ENCODE measurements at places on chromosomes 6 and 20.
A peak's percentile ranks its signal among the peaks of the same experiment; 100 is the strongest.

DNA sequence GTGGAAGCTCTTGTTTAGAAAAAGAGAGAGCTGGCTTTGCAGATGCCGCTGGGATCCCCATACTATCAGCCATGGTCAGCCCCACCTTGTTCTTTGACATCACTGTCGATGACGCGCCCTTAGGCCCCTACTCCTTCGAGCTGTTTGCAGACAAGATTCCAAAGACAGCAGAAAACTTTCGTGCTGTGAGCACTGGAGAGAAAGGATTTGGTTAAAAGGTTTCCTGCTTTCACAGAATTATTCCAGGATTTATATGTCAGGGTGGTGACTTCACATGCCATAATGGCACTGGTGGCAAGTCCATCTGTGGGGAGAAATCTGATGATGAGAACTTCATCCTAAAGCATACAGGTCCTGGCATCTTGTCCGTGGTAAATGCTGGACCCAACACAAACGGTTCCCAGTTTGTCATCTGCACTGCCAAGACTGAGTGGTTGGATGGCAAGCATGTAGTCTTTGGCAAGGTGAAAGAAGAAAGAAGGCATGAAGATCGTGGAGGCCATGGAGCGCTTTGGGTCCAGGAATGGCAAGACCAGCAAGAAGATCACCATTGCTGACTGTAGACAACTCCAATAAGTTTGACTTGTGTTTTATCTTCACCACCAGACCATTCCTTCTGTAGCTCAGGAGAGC lies 2.4 kb upstream of the BLCAP start:
- DNase-seq: no peak

GRCh38 chr20:58705208-58705926 lies 12.8 kb downstream of the NPEPL1 start:
- no peak for DNase-seq

- DNase-seq: no peak
These were observed 33.8 kb upstream of the ZFAND3 start for GRCh38 chr6:37785663-37786270.

GRCh38 chr20:59835448-59836395 lies 97.7 kb downstream of the SYCP2 start:
- peak; percentile 93 for DNase-seq

- no peak for DNase-seq
These were observed 425.5 kb downstream of the CBLN4 start for GRCh38 chr20:55579802-55580201.

GRCh38 chr6:117906958-117907600 lies at the start of gene SLC35F1:
Gene SLC35F1, plus strand, starts transcription at chr6:117907264.
- peak; percentile 67 for DNase-seq

DNA sequence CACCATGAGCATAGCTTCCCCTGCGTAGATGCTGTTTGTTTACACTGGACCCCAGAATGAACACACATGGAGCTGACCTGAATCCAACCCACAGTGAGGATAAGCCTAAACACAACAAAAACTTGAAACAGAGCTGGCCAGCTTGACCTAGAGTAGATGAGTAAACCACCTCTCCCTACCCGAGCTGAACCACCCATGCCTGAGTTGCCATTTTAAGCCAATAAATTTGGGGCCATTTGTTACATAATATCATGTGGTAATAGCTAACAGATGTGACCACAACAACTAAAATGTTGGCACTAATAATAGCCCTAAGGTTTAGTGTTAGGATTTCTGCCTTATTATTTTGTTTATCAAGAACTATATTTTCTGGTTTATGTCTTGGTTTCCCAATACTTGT lies 103.2 kb upstream of the GRIK2 start:
- no peak for DNase-seq

GRCh38 chr20:20887593-20888265 lies 175.3 kb upstream of the RALGAPA2 start:
- no peak for DNase-seq

DNA sequence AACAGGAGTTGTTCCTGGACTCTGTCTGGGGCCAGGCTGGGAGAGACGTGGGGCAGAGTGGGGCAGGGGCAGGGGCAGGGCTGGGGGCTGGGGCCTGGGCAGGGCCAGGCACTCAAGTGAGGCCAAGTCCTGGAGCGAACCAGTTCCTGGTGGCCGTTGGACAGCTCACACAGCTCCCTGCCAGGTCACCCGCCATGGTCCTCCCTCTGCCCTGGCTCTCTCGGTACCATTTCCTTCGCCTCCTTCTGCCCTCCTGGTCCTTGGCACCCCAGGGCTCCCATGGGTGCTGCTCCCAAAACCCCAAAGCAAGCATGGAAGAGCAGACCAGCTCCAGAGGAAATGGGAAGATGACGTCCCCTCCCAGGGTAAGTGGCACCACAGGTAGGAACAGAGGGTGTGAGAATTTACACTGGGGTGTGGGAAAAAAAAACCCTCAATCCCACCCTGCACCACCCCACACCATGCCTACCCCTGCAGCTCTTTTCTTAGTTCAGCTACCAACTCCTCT lies at the start of gene MCCD1:
TSS of gene MCCD1 (plus strand) at position 142 of the 508 bp plus-strand sequence. CDS start at position 195, 53 bp downstream.
- no peak for DNase-seq

DNA sequence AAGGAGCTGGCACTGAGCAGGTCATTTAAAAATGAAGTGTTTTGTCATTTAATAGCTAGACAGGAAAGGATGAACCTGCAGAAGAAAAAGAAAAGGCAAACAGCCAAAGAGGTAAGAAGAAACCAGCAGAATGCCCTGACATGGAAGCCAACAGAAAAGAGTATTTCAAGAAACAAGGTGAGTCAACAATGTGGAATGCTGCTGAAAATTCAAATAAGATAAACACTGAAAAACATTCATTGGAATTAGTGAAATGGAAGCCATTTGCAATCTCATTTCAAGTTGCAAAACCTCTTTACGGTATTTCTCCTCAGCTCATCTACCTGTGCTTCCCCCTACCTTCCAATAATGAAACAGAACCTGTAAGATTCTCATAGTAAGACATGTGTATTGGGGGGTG lies 59.6 kb downstream of the RWDD2A start:
- no peak for DNase-seq

DNA sequence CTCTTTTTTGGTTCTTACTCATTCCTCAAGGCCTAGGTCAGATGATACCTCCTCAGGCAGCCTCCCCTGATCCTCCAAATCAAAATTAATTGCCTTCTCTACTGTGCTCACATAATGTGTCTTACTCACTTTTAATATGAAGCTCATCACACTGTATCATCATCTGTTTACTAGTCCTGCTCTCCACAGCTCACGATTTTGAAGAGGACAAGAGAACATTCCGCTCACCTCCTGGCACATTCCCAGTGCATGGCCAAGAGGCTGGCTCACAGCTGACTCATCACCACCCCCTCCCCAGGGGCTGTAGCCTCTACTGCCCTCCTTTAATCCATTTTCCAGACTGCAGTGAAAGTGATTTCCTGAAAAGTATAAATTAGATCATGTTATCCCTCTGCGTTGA lies 133.1 kb downstream of the ALDH8A1 start:
- DNase-seq: no peak

GRCh38 chr6:136067731-136068341 lies 182.3 kb downstream of the MTFR2 start:
- no peak for DNase-seq

GRCh38 chr20:24992487-24993205 lies at the start of gene APMAP:
Gene APMAP, minus strand, starts transcription at chr20:24992751. Its CDS starts 63 bp downstream, at chr20:24992688.
- DNase-seq: peak; percentile 92

GRCh38 chr6:133165235-133165634 lies 75.9 kb upstream of the EYA4 start:
- peak; percentile 27 for DNase-seq

DNA sequence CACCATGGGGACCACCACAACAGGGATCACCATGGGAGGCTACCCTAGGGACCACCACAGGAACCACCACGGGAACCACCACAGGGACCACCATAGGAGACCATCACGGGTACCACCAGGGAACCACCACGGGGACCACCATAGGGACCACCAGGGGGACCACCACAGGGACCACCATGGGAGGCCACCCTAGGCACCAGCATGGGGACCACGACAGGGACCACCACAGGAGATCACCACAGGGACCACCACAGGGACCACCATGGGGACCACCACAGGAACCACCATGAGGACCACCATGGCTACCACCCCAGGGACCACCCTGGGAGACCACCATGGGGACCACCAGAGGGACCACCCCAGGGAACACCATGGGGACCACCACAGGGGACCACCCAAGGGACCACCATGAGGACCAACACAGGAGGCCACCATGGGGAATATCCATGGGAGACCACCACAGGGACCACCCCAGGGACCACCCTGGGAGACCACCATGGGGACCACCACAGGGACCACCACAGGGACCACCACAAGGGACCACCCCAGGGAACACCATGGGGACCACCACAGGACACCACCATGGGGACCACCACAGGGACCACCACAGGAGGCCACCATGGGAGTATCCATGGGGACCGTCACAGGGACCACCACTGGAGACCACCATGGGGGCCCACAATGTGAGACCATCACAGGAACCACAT lies 67.6 kb upstream of the MPC1 start:
- no peak for DNase-seq

DNA sequence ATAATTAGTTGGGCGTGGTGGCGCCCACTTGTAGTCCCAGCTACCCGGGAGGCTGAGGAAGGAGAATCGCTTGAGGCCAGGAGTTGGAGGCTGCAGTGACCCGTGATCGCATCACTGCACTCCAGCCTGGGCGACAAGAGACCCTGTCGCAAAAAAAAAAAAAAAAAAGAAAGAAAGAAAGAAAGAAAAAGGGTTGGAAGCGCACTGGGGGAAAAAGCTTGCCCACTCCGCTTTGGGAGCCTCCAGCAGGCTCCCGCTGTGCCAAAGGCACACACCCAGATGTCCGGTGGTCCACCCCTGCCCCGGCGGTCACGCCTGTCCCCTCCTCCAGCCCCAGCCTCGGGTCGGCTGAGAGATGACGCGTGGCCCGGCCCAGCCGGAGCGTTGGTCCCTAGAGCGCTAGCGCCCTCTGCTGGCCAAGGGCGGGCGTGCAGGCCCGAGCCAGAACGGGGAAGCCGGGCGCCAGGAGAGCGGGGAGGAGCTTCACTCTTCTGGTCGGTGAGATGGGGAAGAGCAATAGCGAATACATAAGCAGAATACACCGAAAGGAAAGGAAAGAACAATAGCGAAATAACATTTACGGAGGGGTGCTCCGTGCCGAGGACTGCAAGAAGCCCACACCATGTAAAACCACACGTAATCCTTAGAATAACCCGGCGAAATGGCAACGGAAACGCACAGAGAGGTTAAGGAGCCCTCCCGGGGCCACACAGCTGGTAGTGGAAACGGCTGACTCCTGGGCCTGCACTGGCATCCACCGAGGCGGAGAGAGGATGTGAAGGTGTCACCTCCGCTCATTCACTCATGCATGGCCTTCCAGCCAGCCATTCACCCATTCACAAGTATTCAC lies 41.7 kb downstream of the UBE2V1 start:
- DNase-seq: peak; percentile 73

GRCh38 chr6:169950558-169950957 lies 199.1 kb downstream of the ERMARD start:
- peak; percentile 77 for DNase-seq

GRCh38 chr6:109595998-109596397 lies 95.0 kb downstream of the AK9 start:
- DNase-seq: no peak

DNA sequence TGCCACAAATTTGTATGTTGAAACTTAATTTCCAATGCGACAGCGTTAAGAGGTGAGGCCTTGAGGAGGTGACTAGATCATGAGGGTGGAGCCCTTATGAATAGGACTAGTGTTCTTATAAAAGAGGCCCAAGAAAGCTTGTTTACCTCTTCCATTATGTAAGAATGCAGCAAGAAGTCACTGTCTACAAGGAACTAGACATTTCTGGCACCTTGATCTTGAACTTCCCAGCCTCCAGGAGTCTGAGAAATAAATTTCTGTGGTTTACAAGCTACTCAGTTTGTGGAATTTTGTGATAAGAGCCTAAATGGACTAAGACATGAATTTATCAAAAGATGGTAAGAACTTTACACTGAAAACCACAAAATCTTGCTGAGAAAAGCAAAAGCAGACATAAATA lies 173.6 kb upstream of the SGK1 start:
- DNase-seq: no peak

DNA sequence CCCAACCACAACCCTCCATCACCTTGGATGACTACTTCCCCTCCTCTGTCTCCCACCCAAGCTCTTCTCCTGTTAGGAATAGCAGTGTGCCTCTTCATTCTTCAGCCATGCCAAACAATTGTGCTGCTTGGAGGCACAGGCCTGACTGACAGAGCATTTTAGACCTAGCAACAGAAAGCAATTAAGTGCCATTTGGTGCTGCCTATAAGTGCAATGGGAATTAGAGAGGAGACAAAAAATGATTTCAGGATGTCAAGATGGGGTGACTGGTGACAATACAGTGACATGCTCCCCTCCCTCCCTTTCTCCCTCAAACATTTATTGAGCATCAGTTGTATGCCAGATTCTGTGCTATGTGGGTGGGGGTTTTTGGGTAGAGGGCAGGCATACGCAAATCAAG lies 322.6 kb upstream of the MOCS1 start:
- DNase-seq: peak; percentile 7

DNA sequence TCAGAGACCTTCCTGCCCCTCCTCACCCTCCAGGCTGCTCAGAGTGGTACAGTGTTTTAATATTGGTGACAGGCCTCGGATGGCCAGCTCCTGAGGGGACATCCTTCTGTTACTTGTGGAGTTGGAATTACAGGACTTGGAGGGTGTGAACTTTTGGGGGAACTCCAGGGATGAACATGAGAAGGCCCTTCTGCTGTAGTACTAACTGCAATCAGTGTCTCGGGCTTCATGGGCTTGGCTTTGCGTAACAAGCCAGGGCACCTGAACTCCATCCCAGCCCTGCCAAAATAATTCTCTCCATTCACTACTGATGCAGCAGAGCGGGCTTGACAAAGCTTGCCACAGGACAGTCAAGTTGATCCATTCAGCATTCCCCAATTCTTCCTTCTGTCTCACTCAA lies 28.6 kb downstream of the SLC22A23 start:
- DNase-seq: no peak

GRCh38 chr6:83546636-83547035 lies 34.3 kb downstream of the PRSS35 start:
- DNase-seq: no peak

- DNase-seq: no peak
These were observed 900.5 kb downstream of the C6orf118 start for GRCh38 chr6:164408868-164409267.

DNA sequence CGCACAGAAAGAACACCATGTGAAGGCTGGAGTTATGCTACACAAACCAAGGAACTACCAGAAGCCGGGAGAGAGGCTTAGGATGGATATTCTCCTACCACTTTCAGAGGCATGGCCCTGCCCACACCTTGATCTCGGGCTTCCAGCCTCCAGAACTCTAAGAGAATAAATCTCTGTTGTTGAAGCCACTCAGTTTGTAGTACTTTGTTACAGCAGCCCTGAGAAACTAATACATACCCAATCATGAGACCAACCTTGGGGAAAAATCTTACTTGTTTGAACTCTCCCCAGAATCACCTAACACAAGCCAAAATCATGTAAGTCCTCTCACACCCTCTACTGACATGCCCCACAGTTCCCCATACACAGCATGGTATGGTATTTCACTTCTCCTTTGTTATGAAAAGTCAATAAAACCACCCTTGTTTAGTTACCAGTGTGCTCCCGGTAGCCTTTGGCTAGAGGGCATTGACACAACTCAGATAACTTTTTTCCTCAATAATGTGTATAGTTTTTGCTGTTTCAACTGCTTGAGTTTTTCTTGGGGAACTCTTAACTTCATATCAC lies 40.7 kb upstream of the SLC2A12 start:
- DNase-seq: no peak

- DNase-seq: no peak
These were observed 18.6 kb downstream of the ARMC12 start for GRCh38 chr6:35755278-35755924.

- no peak for DNase-seq
These were observed 62.4 kb upstream of the GMDS start for GRCh38 chr6:2307799-2308198.
